Type B pancreatic cell (in vitro differentiated cells): ENCODE measurements at places on chromosomes 7 and 10. TPM values are rescaled to one million over a fixed set of nuclear protein-coding genes. Genes with fewer than 3 reads are reported as not detected.

GRCh38 chr7:142598297-142598696, 151.0 kb upstream of the PRSS1 start:
- no peaks in the 10 kb centered on the region for H3K36me3 ChIP-seq
- H3K4me1 ChIP-seq: no peaks in the 10 kb centered on the region
- H3K27me3 ChIP-seq: peaks cover 40% of the 10 kb centered on the region
- DNase-seq: no peak

- no peak for DNase-seq
- H3K36me3 ChIP-seq: no peaks in the 10 kb centered on the region
- no peak overlapping the region for H3K27ac ChIP-seq
- H3K4me3 ChIP-seq: no peak overlapping the region
Measured at GRCh38 chr7:17234398-17235031, 63.9 kb upstream of the AHR start.

DNA sequence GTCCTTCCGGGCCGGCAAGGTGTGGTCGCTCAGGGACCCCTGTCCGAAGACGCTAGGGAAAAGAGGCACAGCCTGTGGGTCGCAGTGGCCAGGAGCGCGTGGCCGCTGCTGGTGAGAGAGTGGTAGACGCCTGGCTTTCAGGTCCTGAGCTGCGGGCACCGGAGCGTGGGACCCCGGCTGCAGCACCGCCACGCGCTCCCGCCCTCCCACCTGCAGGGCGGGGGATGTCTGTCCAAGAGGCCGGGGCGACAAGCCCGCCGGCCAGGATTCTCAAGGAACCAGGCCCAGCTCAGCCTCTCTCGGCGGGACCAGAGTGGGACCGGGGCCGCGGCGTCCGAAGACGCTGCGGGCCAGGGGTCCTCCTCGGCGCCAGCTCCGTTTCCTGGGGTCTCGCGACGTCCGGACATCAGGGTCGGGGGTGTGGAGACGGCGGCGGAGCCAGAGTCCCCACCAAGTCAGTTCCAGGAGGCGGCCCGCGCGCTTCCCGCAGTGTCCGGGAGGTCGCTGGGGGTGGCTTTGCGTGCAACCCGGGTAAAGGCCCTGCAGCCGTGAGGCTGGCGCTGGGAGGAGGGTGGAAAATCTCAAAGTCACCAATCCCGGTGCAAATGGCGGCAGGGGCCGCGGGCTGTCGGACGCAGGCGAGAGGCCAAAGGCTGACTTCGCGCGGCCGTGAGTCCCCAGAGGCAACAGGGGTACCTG, 5.5 kb downstream of the ZNF503 start:
- peak overlapping the region; percentile 92 for H3K27ac ChIP-seq
- H3K4me1 ChIP-seq: peaks cover 12% of the 10 kb centered on the region
- H3K27me3 ChIP-seq: peaks cover 38% of the 10 kb centered on the region

Gene ASIC3
- total RNA-seq: 2.2 and 4.4 TPM in 2 replicates

DNA sequence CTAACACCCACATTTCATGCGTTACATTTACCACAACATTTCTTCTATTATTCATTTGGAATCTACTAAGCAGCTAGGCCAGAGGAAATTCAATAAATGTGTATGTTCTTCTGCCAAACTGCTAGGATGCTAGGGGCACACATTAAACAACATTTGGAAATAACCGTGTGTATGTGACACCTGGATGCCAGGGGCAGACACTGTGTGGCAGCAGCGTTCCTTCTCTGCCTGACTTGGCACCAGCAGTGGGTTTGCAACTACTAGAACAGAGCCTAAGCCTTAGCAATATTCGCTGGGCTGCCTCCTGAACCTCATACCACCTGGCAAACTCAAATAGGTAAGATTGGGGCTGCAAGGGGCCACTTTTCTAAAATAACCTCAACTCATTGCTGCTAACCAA, 182.1 kb downstream of the CHCHD3 start:
- no peaks in the 10 kb centered on the region for H3K4me1 ChIP-seq
- DNase-seq: no peak
- H3K27me3 ChIP-seq: no peaks in the 10 kb centered on the region
- H3K27ac ChIP-seq: no peak overlapping the region
- no peak overlapping the region for H3K4me3 ChIP-seq

DNA sequence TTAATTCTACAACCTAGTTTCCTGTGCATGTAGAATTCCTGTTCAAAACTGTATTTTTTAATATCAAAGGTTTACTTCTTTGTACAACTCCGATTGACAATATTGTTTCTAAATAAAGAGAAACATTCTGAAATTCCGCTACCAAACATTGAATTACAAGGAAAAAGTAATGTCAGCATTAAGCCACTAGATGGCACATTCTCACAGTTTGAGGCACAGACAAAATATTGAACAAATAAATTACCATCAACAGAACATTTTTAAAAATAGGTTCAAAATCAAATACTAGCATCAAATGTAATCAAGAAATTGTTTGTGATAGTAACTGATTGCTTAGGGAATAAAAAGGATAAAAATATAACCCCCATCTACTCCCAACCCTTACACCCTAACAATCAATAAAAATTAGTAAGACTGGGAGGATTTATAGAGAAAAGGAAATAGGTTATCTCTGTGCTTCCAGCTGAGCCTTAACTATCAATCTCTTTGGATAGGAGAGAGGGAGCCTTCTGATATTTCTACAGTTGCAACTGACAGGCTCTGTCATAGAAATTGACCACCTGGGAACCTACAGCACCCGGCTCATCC, 86.6 kb upstream of the C7orf33 start:
- H3K36me3 ChIP-seq: no peaks in the 10 kb centered on the region
- DNase-seq: no peak
- H3K4me3 ChIP-seq: no peak overlapping the region
- H3K27me3 ChIP-seq: peaks cover 34% of the 10 kb centered on the region
